ENCODE measurements at places on chromosomes 7 and 10.

DNA sequence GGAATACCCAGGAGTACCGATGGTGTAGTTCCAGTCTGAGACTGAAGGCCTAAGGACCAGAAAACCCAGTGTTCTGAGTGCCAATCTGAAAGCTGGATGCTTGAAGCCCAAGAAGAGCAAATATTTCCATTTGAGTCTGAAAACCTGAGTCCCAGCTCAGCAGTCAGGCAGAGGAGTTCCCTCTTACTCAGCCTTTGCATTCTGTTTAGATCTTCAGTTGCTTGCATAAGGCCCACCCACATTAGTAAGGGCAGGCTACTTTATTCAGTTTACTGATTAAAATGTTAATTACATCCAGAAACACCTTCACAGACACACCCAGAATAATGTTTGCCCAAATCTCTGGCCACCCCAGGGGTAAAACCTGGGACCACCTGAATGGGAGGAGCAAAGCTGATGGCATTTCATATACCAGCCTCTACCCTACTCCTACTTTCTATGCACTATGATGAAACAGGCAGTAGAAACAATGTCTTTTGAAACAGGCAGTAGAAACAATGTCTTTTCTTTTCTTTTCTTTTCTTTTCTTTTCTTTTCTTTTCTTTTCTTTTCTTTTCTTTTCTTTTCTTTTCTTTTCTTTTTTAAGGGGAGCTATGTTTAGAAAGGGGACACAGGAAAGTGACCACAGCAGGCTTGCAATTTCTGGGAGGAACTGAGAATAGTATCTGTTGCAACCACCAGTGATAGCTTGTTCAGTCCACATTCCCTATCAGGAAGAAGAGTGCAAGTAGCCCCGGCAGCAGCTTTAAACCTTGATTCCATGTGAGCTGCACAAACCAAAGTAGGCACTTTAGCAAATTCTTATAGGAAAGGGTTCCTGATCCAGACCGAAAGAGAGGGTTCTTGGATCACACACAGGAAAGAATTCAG, 30.6 kb downstream of the FAM237B start:
- no peak for DNase-seq

DNA sequence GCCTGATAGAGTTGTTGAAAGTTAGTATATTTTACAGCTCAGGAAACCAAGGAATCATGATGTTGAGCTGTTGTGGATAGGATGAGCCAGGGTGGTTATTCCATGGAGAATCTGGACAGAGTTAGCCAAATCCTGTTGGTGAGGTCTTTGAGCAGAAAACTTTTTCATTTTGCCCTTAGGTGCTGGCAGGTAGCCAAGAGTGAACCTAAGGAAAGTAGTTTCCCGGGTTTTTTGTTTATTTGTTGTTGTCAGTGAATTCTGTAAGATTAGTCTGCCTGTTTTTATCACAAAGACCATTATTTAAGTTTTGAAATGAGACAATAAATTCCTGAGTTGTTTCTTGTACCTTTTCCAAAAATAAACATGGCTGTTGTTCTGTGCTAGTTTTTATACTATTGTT, 61.0 kb downstream of the GALNT11 start:
- DNase-seq: no peak

DNA sequence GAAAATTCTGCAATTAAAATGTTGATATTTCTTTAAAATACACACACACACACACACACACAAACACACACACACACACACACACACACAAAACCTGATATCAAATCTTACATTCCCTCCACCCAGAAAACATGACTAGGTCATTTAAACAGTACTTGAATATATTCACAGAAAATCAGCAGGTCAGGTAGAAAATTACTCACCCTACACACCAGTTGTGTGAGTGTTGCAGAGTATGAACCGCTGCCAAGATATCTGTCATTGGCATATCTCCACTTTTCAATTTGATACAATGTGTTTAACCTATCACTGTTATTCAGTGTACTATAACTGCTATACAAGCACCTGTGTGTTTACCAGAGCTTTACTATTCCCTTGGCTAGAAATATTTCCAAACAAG, 283.6 kb upstream of the LRRTM3 start:
- DNase-seq: no peak

DNA sequence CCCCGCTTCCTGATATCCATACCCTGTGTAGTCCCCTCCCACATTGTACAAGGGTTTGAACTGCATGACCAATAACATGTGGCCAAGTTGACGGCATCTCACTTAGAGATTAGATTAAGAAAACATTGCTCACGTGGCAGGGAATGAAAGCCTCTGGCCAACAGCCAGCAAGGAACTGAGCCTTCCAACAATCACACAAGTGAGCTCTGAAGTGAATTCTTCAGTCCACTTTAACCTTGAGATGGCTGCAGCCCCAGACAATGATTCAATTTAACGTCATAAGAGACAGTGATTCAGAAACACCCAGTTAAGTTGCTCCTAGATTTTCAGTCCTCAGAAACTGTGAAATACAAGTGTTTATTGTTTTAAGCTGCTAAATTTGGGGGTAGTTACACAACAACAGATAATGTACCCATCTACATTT, 165.9 kb upstream of the PLXNA4 start:
- DNase-seq: no peak

- no peak for DNase-seq
These were observed 100.6 kb downstream of the ZNF438 start for GRCh38 chr10:30931094-30931493.

- no peak for DNase-seq
These were observed 131.0 kb downstream of the PLXDC2 start for GRCh38 chr10:19947215-19947614.

DNA sequence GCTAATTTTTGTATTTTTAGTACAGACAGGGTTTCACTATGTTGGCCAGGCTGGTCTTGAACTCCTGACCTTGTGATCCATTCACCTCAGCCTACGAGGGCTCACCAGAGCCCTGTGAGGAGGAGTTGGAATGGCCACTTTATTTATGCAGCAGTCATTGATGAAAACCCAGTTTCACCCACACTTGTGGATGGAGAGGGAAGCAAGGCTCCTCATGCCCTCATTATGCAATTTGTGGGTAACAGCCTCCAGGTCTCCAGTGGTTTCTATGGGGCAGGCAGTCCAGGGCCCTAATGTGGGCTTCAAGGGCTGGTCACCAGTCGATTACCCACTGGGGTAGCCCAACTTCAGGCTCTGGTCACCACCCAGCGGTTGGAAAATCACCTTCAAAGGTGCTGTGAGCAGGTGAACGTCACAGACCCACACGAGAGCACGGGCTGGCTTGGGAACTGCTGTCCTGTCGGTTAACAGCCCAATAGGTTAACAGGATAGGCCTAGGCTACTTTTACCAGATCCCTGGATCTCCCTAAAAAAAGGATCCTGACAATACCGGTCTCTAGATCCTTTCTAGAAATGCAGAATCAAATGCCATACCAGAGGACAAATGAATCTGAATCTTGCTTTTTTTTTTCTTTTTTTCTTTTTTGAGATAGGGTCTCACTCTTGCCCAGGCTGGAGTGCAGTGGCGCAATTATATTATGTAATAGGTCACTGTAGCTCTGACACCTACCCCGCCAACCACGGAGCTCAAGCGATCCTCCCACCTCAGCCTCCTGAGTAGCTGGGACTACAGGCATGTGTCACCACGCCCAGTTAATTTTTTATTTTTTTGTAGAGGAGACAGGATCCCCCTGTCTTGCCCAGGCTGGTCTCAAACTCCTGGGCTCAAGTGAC, 97.8 kb downstream of the SLC37A3 start:
- DNase-seq: no peak

GRCh38 chr7:158291998-158292397, 295.6 kb downstream of the PTPRN2 start:
- no peak for DNase-seq

- no peak for DNase-seq
These were observed 335.9 kb downstream of the XPNPEP1 start for GRCh38 chr10:109587366-109587765.

DNA sequence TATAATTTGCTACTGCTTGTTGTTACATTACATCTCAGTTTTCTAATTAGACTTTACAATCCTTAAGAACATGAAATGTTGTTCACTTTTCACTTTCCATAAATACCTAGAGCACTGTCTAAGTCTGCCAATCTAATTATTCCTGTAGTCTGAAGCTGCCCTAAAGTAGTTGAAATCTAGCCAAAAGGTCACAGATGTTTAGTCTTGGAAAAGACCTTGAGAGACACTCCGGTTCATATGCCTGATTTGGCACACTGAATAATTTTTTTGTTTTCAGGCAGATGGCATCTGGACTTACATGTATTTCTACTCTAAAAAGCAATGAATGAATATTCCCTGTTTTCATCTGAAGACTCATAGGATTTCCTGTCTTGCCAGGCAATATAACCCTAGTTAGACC, 359.1 kb downstream of the ANKRD7 start:
- peak; percentile 85 for DNase-seq

DNA sequence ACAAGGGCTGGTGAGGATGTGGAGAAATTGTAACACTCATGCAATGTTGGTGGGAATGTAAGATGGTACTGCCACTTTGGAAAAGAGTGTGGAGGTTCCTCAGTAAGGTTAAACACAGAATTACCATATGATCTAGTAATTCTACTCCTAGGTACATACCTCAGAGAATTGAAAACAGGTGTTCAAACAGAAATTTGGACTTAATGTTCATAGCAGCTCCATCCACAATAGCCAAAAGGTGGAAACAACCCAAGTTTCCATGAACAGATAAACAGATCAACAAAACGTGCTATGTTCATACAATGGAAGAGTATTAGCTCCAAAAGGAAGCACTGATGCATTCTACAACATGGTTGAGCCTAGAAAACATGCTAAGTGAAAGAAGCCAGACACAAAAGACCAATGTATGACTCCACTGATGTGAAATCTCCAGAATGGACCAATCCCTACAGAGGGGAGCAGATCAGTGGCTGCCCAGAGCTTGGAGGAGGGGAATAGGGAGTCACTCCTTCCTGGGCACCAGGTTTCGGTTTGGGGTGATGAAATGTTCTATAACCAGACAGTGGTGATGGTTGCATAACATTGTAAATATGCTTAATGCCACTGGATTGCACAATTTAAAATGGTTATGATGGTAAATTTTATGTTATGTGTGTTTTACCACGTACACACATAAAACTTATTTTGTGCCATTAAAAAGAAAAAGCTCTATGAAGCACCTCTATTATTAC, 5.7 kb upstream of the WDR86 start:
- DNase-seq: no peak

GRCh38 chr7:150329331-150330120, 6.2 kb upstream of the ACTR3C start:
- peak; percentile 24 for DNase-seq

GRCh38 chr10:107019154-107019553, 145.4 kb downstream of the SORCS1 start:
- no peak for DNase-seq
